ENCODE measurements at places on chromosomes 5 and 9. TPM values are rescaled to one million over a fixed set of nuclear protein-coding genes. Genes with fewer than 3 reads are reported as not detected.

- no peak for DNase-seq
Measured at GRCh38 chr5:126846344-126846743, 69.4 kb downstream of the LMNB1 start.

- DNase-seq, result peak; percentile 58
Measured at GRCh38 chr5:170434966-170435605, 45.9 kb upstream of the KCNMB1 start.

GRCh38 chr5:168898247-168898911 lies 319.2 kb upstream of the PANK3 start:
- peak; percentile 32 for DNase-seq

- no peak for DNase-seq
Measured at GRCh38 chr9:134618163-134618832, 23.3 kb upstream of the COL5A1 start.

GRCh38 chr9:122131401-122132001 lies 28.1 kb downstream of the NDUFA8 start:
- no peak for DNase-seq

- DNase-seq, result no peak
Measured at GRCh38 chr9:115416299-115416698, 298.3 kb upstream of the TNC start.

DNA sequence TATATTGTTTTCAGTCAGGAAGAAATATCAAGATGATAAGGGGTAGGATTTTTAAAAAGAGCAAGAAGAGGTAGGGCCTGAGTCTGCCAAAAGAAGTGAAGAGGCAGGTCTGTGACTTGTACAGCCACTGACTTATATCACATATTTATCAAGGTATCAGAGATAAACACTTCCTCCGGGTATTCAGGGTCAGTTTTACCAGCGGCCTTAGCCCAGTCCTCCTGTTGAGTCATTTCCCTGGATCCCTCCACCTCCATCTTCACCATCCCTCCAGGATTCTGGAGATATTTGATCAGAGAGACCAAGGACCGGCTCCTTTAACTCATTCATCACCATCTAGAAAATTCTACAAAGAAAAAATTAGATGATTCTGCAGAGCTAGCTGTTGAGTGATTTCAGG lies 375.7 kb upstream of the TUSC1 start:
- no peak for DNase-seq

- no peak for DNase-seq
Measured at GRCh38 chr9:82234160-82234943, 245.8 kb downstream of the SPATA31D1 start.

- no peak for DNase-seq
Measured at GRCh38 chr9:75414371-75415160, 326.3 kb downstream of the OSTF1 start.

- DNase-seq, result no peak
Measured at GRCh38 chr9:4746278-4747030, 5.5 kb upstream of the AK3 start.

GRCh38 chr5:37694867-37695266 lies 145.0 kb downstream of the GDNF start:
- no peak for DNase-seq

- DNase-seq, result no peak
Measured at GRCh38 chr9:134375430-134376385, 49.5 kb downstream of the RXRA start.

GPSM1 gene
- total RNA-seq, result 23.4 TPM

DDX4 gene
- total RNA-seq, result not detected

ICE1 gene
- 20.3 TPM for total RNA-seq

SLC6A18 gene
- total RNA-seq, result not detected

TAF1L gene
- 0.03 TPM for total RNA-seq

ZNF169 gene
- total RNA-seq, result 1.1 TPM

FAM219A gene
- total RNA-seq, result 16.2 TPM

Data from Daoy (cell line).